ENCODE measurements at places on chromosomes 4 and X. TPM values are rescaled to one million over a fixed set of nuclear protein-coding genes. Genes with fewer than 3 reads are reported as not detected.

HTN3 gene
- total RNA-seq, result not detected

ARHGEF38 gene
- total RNA-seq, result not detected

ZNF711 gene
- total RNA-seq, result 4.6 TPM

AR gene
- 1.2 TPM for total RNA-seq

FAM9C gene
- under 0.01 TPM for total RNA-seq

CCDC160 gene
- total RNA-seq, result not detected

MAGEC3 gene
- total RNA-seq, result not detected

RNF212 gene
- 0.22 TPM for total RNA-seq

SCML2 gene
- 1.8 TPM for total RNA-seq

TBC1D9 gene
- total RNA-seq, result 66.7 TPM

FOXR2 gene
- not detected for total RNA-seq

KIF4A gene
- total RNA-seq, result 1.8 TPM

ENOX2 gene
- total RNA-seq, result 6.3 TPM

RTL3 gene
- total RNA-seq, result not detected

FAM133A gene
- total RNA-seq, result not detected

TLR6 gene
- under 0.01 TPM for total RNA-seq

MAGEB10 gene
- total RNA-seq, result not detected

GJB1 gene
- not detected for total RNA-seq

USP27X gene
- total RNA-seq, result 2.2 TPM

TEX28 gene
- not detected for total RNA-seq

ZNF630 gene
- 0.99 TPM for total RNA-seq

SPACA5 gene
- total RNA-seq, result not detected

FMR1NB gene
- not detected for total RNA-seq

CYP2U1 gene
- 3.8 TPM for total RNA-seq

PDK3 gene
- 3.1 TPM for total RNA-seq

ADAM29 gene
- not detected for total RNA-seq

DCUN1D4 gene
- 21.6 TPM for total RNA-seq

GAGE13 gene
- total RNA-seq, result not detected

HPGD gene
- total RNA-seq, result not detected

BGN gene
- total RNA-seq, result 15.3 TPM

INTU gene
- total RNA-seq, result 1.3 TPM

TEX13C gene
- total RNA-seq, result not detected

TEC gene
- 1.8 TPM for total RNA-seq

ARSJ gene
- 13.9 TPM for total RNA-seq

PNMA5 gene
- total RNA-seq, result not detected

TAPT1 gene
- 14.5 TPM for total RNA-seq

TSPAN7 gene
- 38.1 TPM for total RNA-seq

KLHL13 gene
- total RNA-seq, result 1.7 TPM

CCNQ gene
- 31.9 TPM for total RNA-seq

PCDH18 gene
- 0.22 TPM for total RNA-seq

BMX gene
- total RNA-seq, result 208 TPM

NWD2 gene
- total RNA-seq, result not detected

FREM3 gene
- 0.22 TPM for total RNA-seq

PARM1 gene
- not detected for total RNA-seq

Measured in lung microvascular endothelial cell (primary cell).